ENCODE measurements at places on chromosomes 3 and 15. TPM values are rescaled to one million over a fixed set of nuclear protein-coding genes. Genes with fewer than 3 reads are reported as not detected.

- no peak for DNase-seq
Observed at GRCh38 chr3:22971497-22971896, 231.6 kb upstream of the UBE2E2 start.

- DNase-seq: peak; percentile 33
Observed at GRCh38 chr3:4976109-4976508, 3.1 kb upstream of the BHLHE40 start.

THSD4 gene
- polyA plus RNA-seq: not detected

CADPS gene
- not detected for polyA plus RNA-seq

DNA sequence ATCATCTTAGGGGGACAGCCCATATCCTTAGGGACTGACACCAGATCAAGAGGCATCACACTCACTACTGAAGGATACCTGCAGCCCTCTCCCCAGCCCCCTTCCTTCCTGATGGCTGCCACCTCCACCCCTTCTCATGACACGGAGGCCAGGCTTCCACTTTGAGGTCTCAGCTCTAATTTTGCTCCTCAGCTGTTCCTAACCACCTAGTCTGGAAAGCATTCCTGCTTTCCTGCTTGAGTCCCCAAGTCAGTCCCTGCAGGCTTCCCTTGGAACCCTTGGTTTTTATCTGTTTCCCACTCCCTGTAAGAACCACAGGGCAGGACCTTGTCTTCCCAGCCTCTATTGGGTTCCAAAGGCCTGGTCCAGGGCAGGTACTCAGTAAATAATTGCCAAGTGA is 3.2 kb downstream of the C3orf18 start:
- no peak for DNase-seq

- DNase-seq: peak; percentile 75
Observed at GRCh38 chr3:188358787-188359493, 205.0 kb downstream of the LPP start.

RPP14 gene
- 2.7 TPM for polyA plus RNA-seq

DNA sequence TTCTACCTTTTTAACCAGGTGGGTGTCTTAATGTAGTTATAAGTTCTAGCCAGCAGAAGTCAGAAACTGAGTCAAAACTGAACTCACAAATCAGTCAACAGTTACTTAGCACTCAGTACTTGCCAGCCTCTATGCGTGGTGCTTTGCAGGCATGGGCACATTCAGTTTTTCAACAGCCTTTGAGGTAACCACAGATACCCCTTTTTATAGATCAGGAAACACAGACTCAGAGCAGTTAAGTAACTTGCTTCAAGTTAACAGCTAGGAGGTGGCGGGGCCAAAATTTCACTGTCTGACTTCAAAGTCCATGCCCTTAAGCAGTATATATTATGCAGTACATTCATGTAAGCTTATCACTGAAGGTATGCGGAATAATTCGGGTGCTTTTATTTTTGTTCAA is 139.4 kb downstream of the FHIT start:
- no peak for DNase-seq

SNX22 gene
- 0.40 TPM for polyA plus RNA-seq

PPM1L gene
- 35.5 TPM for polyA plus RNA-seq

DNA sequence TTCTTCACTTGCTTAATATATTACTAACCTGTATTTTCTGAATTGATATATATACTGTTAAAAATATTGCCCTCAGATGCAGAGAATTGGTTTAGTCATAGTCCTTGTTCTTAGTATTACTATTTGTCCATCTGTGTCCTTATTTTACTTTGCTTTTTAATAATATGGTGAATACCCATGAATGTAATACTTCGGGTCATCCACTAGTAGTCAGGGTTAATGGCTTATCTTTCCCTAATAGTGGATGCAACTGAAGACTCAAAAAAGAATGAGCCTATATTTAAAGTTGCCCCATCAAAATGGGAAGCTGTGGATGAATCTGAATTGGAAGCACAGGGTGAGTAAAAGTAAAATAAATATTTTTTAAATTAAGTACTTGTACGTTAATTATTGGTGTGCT is 36.5 kb downstream of the U2SURP start:
- DNase-seq: no peak

GRCh38 chr3:27639271-27639670 is 82.9 kb downstream of the EOMES start:
- DNase-seq: peak; percentile 20

DNA sequence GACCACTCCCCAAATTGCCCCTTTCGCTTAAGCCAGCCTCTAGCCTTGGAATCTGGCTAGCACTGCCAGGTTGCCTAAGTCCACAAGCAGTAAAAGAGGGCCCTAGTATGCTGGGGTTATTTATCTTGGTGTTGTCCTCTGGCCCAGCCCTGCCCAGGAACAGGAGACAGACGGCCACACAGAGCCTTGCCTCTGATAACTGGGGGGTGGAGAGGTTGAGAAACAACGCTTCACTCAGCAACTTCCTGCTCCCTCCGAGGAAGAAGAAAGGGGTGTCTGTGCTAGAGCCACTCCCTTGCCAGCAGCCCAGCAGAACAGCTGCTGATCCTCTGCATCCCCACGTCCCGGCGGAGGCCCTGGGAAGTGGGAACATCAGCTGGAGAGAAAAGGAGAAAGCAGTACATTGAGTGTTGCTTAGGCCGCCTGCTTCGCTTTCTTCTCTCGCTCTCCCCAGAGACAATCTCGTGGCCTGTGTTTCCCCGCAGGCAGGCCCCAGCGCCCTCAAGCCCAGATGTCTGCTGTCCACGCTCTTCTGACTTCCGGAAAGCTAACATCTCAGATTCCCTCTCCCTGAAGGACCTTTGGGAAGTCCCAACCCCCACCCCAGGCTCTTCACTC is 22.6 kb upstream of the C3orf70 start:
- no peak for DNase-seq

- DNase-seq: no peak
Observed at GRCh38 chr3:55807210-55807609, 320.1 kb upstream of the WNT5A start.

GRCh38 chr3:176328198-176328597 is 869.1 kb downstream of the TBL1XR1 start:
- no peak for DNase-seq

- DNase-seq: peak; percentile 4
Observed at GRCh38 chr3:131795390-131796090, 239.3 kb downstream of the CPNE4 start.

DNA sequence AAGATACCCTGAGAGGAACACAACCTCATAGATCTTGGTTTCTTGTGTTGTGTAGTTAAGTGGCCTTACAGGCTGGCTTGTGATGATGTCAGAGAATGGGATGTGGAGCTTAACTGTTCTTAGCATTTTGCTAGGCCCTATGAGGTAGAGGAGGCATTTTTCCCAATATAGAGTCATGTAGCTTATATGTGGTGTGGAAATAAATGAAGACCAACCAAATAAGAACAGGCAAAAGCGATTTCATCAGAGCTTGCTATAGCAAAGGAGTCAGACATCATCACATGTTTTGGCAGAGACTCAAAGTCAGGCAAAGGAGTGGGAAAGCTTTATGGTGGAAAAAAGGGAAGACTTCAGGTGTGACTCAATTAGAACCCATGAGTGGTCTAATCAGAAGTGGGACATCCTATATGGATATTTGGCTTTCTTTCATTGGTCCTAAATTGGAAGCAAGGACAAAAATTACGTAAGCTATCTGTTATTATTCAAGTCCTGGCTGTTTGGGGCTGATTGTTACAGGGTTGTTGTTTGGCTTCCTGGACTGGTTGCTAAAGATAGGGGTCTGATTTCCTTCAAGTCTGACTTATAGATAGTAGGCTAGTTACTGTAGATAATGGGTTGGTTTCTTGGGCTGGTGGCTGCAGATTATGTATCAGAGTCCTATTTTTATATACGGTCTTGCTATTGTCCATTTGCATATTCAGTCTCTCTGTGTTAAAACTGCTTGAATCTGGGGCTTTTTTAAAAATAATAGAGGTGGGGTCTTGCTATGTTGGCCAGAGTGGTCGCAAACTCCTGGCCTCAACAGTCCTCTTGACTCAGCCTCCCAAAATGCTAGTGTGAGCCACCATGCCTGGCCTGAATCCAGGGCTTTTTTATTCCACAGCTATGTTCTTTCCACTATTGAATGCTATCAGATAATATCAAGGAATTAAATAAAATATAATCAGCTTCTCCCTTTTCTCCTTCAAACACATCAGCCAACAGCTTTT is 30.3 kb upstream of the SETD2 start:
- no peak for DNase-seq

GRCh38 chr3:112374333-112374734 is 41.4 kb downstream of the CD200 start:
- DNase-seq: no peak

MLF1 gene
- polyA plus RNA-seq: 6.6 TPM

GRCh38 chr3:5260992-5261501 is 73.5 kb downstream of the EDEM1 start:
- DNase-seq: no peak

DNA sequence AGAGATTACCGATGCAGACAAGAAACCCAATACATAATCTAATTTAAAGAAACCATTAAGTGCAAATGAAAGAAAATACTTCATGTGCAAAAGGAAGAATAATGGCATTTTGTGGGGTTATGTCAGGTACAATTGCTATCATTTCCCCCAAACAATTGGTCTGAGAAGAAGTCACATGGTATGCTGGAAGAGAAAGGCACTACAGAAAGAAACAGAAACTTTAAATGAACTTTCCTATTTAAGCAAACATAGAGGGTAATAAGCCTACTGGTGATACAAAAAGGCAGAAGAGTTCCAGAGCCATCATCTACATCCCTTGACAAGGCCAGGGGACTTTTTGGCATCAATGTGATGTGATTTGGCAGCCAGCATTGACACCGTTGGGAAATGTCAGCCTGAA is 302.4 kb upstream of the WNT5A start:
- no peak for DNase-seq

ANKRD63 gene
- not detected for polyA plus RNA-seq

SFMBT1 gene
- polyA plus RNA-seq: 12.3 TPM

TMEM266 gene
- not detected for polyA plus RNA-seq

DNA sequence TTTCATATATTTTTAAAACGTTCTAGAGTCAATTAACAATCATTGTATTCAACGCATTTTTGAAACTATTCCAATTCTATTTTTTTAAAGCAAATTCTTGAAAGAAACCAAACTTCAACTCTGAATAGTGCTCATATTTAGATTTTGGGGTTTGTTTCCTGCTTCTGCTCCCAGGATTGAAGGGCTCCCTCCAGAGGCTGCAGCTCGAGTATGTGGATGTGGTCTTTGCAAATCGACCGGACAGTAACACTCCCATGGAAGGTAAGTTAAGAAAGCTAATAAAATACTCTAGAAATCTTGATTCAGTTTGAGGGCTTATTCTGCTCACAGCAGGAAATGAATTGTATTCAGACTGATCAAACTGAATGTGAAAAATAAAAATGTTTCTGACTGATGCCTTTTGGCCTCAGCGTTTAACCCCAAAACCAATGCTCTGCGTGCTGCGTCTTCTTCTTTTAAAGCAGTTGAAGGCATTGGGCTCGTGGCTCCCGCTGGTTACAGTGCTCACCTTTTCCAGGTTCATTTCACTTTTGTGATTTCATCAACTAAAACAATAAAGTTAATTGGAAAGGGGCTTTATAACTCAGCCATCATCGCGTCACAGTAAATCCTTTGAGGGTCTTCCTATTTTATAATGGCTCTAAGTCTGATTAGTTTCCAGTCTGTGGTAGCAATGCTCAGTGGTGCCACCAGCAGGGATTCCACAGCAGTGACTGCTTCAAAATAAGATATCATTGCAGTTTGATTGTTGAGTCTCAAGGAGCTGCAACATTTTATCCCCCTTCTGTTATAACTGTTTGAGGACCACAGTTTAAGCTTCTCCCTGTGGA is 80.1 kb downstream of the SSR3 start:
- no peak for DNase-seq

DNA sequence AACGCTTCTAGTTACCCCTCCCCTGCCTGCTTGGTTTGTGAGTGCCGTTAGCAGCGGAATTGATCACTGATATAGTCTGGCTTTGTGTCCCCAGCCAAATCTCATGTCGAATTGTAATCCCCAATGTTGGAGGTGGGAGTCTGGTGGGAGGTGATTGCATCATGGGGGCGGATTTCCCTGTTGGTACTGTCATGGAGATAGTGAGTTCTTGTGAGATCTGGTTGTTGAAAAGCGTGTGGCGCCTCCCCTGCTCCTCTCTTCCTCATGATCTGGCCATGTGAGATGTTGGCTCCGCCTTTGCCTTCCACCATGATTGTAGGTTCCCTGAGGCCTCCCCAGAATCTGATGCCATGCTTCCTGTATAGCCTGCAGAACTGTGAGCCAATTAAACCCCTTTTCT is 47.3 kb upstream of the PGPEP1L start:
- no peak for DNase-seq

GRCh38 chr3:169232863-169233262 is 430.6 kb downstream of the MECOM start:
- DNase-seq: no peak

GRCh38 chr15:72112805-72113204 is 5.1 kb downstream of the MYO9A start:
- no peak for DNase-seq

ISL2 gene
- polyA plus RNA-seq: not detected

DNA sequence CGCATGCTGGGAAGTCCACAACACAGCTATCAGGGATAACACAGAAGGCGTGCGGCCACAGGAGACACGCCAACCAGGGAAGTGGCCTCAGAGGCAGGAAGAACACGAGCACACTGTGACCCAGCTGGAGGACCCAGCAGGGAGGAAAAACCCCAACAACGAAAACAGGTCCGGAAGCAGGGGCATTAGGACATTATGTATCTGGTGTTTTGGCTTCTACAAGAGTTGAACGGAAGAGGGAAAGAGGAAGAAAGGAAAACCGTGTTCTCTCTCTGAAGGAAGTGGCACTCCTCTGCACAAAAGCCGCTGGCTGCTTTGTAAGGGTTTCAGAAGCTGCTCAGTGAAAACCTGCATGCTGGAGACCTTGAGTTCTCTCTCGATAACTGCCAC is 61.8 kb downstream of the HACD2 start:
- DNase-seq: no peak

C3orf70 gene
- polyA plus RNA-seq: not detected
